ENCODE measurements at places on chromosomes 4 and X.
A peak's percentile ranks its signal among the peaks of the same experiment; 100 is the strongest.

- no peak for DNase-seq
Measured at GRCh38 chr4:107625391-107625902, 94.6 kb downstream of the PAPSS1 start.

DNA sequence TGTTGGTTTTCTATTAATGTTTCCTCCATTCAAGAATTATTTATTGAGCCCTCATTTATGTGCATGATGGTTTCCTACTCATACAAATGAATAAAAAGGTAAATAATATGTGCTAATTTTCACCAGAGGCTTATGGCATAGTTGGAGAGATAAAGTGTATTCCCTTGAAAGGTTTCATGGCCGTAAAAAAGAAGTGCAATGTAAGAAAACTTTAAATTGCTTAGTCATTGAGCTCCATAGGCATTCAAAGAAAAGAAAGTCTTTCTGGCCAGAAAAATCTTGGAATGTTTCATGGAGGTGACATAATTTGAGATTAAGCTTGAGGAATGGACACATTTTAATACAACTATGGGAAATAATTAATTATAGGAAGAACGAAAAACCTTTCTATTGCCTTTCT, 8.7 kb downstream of the KLHL4 start:
- DNase-seq, result no peak

DNA sequence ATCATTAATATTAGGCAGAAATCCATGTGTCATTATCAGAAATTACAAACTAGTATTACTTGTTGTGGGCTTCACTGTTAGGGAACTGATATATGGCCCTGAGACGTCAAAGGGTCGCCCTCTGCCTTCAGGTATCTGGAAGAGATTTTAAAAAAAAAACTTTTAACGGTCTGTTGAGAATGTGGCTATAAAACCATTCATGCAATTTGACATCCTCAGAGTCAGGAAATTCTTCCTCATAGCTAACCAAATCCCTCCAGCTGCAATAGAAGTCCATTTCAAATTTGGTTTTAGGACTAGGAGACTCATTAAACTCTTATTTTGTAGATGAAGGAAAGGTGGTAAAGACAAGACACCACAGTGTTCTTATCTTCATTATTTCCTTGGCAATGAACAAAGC, 194.2 kb upstream of the NOCT start:
- no peak for DNase-seq

- DNase-seq, result no peak
Measured at GRCh38 chr4:118158763-118159375, 124.6 kb downstream of the NDST3 start.

GRCh38 chr4:181969151-181969550, 274.1 kb upstream of the TENM3 start:
- DNase-seq, result no peak

DNA sequence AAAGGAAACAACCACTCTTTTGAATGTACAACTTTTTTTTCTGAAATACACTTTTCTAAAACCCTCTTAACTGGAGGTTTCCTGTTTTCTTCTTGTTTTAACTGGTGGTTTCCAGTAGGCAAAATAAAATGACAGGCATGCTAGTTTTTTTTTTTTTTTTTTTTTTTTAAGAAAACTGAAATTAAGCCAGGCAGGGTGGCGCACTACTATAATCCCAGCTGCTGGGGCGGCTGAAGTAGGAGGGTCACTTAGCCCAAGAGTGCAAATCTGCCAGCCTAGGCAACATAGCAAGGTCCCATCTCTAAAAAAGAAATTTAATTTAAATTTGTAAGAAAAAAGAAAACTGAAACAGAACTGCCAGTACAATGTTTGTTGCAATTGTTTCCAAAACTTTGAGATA, 44.0 kb downstream of the TMEM144 start:
- DNase-seq, result no peak

- DNase-seq, result no peak
Measured at GRCh38 chrX:11768039-11768438, 10.0 kb downstream of the MSL3 start.

DNA sequence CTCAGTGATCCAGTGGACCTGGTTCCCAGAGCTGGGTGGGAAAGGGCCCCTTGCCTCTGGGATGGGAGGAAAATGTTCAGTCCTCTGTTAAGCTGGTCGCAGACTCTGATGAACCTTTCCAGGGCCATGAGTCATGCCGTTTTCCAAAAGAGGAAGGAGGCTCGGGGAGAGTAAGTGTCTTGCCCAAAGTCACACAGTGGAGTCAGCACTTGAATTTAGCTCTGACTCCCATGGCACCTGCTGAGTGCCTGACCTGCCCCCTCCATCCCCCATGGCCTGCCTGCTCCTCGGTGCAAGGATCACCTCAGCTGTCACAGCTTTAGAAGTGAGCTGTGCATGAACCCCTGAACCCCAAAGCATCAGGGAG, 14.0 kb upstream of the KIAA0232 start:
- DNase-seq, result no peak

DNA sequence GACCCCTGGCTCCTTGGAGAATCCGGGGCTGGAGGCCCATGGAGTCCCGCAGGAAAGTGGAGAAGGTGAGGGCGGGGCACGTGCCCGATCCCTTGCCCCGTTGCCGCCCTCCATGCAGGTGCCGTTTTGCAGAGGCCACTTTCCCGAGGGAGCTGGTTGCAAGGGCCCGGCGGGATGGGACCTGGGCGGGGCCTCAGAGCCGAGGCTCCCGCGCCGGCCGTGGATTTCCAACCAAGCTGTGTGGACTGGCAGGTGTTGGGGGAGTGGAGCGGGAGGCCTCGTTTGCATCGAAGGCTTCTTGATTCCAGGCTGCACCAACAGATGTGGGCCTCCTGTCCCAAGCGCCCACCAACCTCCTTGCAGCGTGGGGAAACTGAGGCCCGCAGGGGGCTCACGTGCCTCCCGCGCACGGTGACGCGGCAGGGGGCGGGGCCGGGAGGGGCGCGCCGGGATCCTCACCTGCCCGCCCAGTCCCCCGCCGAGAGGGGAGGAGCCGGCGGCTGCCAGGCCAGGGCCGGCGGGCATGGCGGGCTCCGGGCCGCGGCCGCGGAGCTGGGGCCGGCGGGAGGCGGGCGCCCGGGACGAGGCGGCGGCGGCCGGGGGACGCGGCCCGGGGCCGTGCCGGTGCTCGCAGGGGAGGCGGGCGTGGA, 24.9 kb downstream of the SH3BP2 start:
- DNase-seq, result no peak

- no peak for DNase-seq
Measured at GRCh38 chrX:110180928-110181310, 137.0 kb downstream of the AMMECR1 start.

GRCh38 chr4:185640811-185641675, 105.7 kb upstream of the PDLIM3 start:
- peak; percentile 73 for DNase-seq

GRCh38 chrX:68746988-68747387, 81.8 kb upstream of the EFNB1 start:
- no peak for DNase-seq

DNA sequence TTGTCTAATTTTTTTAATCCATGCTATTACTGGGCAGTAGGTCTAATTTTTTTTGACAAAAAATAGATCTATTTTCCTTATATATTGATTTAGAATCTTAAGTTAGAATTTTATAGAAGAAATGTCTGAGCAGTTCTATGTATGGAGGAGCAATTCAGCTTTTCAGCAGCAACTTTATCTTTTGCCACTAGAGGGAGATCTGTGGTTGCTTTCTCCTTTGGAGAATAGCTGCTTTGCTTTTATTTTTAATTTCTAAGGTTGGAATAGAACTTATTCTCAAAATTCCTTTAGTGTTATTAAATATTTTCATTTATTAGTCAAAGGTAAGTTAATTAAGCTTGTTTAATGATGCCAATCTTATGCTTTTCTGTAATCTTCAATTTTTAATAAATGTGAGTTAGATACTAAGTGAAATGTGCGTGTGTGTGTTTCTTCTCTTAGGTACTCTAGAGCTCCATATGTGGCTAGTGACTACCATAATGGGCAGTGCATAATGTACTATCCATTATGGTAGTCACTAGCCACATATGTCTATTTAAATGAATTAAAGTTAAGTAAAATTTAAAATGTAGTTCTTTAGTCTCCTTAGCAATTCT, 29.3 kb downstream of the FAM199X start:
- DNase-seq, result peak; percentile 6

DNA sequence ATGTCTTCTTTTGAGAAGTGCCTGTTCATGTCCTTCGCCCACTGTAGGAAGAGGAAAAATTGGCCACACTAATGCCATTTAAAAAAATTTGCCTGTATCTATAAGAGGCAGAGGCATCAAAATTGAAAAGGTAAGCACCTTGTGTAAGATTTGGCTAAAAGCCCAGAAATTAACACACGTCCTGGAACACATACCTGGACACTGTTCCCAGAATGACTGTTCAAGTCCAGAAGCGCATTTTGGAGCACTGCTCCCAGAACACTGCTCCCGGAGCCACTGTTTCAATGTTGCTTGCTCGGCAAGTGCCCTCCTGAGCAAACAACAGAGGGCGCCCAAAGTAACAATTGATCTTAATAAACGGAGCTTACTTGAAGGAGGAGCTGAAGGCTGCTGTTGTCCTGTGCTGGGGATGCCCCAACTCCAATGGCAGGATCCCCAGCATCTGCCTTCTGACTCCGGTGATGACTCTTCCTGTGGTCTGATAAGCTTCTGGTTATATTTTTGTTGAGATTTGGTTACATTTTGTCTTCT, 1958.6 kb downstream of the C4orf33 start:
- DNase-seq, result no peak

- no peak for DNase-seq
Measured at GRCh38 chr4:130608121-130608520, 1512.2 kb downstream of the C4orf33 start.

- DNase-seq, result no peak
Measured at GRCh38 chr4:93760284-93760683, 68.3 kb upstream of the ATOH1 start.

DNA sequence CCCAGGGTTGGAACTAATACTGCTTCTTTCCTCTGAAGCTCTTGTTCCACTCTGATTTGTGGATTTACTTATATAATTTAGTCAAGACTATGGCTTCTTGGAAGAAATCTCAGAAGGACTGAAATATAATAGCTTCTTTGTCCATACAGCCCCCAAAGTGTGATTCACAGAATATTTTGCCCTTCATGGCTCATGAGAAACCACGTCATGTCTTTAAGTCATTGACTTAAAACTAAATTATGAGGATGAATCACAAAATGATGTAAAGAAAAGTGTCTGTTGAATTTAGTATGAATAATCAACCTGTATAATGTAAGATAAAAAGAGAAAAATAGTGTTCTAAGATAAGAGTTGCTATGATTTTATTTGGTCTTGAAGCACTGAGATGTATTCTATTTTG, 43.3 kb upstream of the AGA start:
- no peak for DNase-seq

- no peak for DNase-seq
Measured at GRCh38 chr4:52843351-52843750, 18.8 kb upstream of the RASL11B start.

DNA sequence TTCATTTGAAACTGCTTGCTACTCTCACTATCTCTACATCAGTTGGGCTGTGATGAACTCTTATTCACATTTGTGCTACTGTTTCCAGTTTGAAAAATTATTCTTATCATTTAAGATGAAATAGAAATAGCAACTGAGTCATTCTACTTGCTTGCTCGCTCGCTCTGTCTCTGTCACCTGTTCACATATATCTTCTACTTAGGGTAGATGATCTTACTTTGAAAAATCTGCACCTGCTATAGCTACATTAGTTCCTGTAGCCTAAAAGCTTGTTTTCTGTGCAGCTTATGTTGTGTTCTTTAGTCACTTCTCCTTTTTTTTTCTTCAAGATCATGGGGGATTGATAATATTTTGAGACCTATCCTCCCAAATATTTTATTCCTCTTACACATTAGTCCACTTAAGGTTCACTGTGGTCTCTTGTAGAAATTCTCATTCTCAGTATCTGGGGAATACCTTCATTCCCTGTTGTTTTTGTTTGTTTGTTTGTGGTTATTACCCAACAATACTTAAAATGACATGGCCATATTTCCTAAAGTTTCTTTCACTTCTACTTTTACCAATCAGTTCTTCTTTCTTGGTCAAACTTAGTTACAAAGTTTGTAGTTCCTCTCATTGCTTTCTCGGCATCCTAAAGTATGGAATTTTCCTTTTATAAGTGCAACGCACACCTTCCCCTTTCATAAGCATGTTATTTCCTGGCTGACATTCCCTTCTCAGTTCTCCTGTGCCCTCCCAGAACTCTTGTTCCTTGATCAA, 36.5 kb downstream of the CLCN5 start:
- no peak for DNase-seq

- peak; percentile 61 for DNase-seq
Measured at GRCh38 chrX:17374619-17375366, at the start of gene NHS. NHS (plus strand) TSS chrX:17375200; CDS start chrX:17375758, 558 bp downstream.

DNA sequence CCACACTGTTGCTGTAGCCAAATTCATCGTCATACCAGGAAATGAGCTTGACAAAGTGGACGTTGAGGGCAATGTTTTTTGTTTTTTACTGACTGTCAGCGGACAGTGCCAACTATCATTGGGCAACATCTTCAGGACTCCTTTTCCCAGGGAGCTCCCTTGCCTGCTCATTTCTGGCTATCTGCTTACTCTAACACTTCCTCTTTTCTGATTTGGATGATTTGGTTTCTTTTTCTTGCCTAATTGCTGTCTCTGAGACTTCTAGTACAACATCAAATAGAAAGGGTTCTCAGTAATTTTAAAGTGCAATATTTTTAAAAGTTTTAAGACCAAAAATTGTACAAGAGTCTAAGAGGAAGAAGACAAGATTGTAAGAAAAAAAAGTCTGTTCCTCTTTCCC, 92.0 kb upstream of the KLHL4 start:
- no peak for DNase-seq

DNA sequence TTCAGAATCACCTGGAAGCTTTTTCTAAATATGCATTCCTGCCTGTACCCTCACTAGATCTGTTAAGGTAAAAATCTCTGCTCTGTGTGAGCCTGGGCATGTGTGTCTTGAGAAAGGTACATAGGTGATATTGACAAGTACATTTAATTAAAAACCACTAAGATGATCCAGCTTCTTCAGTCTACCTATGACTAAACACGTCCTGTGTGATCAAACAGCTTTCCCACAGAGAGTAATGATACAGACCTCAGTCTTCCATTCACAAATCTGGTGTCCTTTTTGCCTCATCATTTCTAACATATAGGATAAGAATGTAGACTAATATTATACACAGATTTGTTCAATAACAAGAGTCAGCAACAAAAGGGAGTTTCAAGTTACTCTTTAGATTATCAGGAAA, 42.6 kb downstream of the GALNT7 start:
- no peak for DNase-seq

GRCh38 chr4:26397086-26397485, 76.3 kb downstream of the RBPJ start:
- DNase-seq, result no peak

GRCh38 chrX:71533516-71533850, 579 bp downstream of the OGT start:
- DNase-seq, result peak; percentile 26

DNA sequence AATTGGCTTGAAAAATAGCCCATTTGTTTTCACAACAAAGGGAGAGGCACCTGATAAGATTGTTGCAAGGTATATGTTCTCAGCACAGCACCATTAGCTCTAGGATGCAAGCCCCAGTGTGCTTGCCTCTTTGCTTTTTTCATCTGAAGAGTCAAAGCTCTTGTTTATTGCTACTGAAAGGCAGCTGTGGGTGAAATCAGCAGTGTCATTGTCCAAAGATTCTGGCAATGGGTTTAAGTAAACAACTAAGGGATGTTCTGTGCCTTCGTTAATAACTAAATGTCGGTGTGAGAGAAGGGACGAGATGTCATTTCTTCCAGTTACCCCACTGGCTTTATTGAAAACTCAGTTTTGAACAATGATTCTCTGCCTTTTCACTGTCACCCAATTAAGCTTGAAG, 567.7 kb downstream of the KCNIP4 start:
- no peak for DNase-seq
